ENCODE measurements at places on chromosomes 5 and 9. TPM values are rescaled to one million over a fixed set of nuclear protein-coding genes. Genes with fewer than 3 reads are reported as not detected.

DNA sequence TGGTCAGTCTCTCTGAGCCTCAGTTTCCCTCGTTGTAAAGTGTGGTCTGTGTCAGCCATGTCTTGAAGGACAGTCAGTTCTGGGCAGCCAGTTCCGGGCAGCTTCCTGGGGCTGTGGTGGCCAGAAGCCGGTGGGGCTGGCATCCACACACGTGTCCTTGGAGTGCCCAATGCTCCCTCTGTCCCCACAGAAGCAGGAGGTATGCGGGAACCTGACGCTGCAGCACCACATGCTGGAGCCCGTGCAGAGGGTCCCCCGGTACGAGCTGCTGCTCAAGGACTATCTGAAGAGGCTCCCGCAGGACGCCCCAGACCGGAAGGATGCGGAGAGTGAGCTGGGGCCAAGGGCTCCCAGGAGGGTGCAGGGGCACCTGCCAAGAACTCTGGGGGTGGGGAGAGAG lies 48.4 kb upstream of the SUSD3 start:
- DNase-seq, result no peak

- no peak for DNase-seq
Observed at GRCh38 chr9:137784046-137784445, 93.5 kb upstream of the CACNA1B start.

- no peak for DNase-seq
Observed at GRCh38 chr5:123283499-123283898, 139.7 kb downstream of the CEP120 start.

Gene DMXL1
- 43.3 TPM for total RNA-seq

Gene HIGD2A
- total RNA-seq, result 79.3 TPM
